M059J (cell line): ENCODE measurements at places on chromosomes 5 and 9. TPM values are rescaled to one million over a fixed set of nuclear protein-coding genes. Genes with fewer than 3 reads are reported as not detected.

BOD1 gene
- 62.8 and 94.7 TPM in 2 replicates for total RNA-seq

IL13 gene
- not detected in 2 replicates for total RNA-seq

SPINK7 gene
- not detected in 2 replicates for total RNA-seq

RNF183 gene
- total RNA-seq, result not detected in 2 replicates

ZNF474 gene
- not detected in 2 replicates for total RNA-seq

GABRA6 gene
- total RNA-seq, result not detected in 2 replicates

ARRDC1 gene
- total RNA-seq, result 29.1 and 31.7 TPM in 2 replicates

MYMK gene
- total RNA-seq, result not detected in 2 replicates

PCDHGA1 gene
- 0.71 and 0.89 TPM in 2 replicates for total RNA-seq

ARID3C gene
- total RNA-seq, result not detected in 2 replicates

CTSL gene
- total RNA-seq, result 174 and 202 TPM in 2 replicates

ECSCR gene
- total RNA-seq, result 1.5 and 2.4 TPM in 2 replicates

ENHO gene
- 0.71 and 2.0 TPM in 2 replicates for total RNA-seq
